ENCODE measurements at places on chromosomes 7 and 10.

DNA sequence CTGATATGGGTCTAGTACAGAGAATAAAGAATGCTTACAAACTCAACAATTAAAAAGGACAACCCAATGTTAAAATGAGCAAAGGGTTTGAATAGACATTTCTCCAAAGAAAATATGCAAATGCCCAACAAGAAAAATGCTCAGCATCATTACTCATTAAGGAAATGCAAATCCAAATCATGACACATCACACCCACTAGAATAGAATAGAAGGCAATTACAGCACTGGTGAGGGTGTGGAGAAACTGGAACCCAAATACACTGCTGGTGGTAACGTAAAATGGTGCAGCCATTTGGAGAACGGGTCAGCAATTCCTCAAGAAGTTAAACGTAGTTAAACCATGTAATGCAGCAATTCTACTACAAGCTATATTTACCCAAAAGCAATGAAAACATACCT is 53.8 kb downstream of the KDM7A start:
- no peak for DNase-seq

DNA sequence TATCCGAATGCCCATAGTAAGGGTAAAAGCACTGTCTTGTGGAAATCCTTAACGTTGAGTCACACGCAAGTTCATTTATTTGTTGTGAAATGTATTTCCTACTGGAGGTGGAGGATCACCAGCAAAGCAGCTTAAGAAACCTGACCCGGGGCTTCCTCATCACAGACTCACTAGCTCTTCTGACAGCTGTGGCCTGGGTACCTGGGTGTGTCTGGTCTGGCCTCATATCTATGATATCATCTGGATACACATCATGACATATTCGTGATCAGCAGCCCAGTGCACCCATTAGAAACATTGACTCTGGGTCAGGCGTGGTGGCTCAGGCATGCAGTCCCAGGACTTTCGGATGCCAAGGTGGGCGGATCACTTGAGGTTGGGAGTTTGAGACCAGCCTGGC is 8.8 kb downstream of the DRGX start:
- DNase-seq: no peak

GRCh38 chr7:29843093-29843492 is 36.8 kb downstream of the WIPF3 start:
- no peak for DNase-seq

DNA sequence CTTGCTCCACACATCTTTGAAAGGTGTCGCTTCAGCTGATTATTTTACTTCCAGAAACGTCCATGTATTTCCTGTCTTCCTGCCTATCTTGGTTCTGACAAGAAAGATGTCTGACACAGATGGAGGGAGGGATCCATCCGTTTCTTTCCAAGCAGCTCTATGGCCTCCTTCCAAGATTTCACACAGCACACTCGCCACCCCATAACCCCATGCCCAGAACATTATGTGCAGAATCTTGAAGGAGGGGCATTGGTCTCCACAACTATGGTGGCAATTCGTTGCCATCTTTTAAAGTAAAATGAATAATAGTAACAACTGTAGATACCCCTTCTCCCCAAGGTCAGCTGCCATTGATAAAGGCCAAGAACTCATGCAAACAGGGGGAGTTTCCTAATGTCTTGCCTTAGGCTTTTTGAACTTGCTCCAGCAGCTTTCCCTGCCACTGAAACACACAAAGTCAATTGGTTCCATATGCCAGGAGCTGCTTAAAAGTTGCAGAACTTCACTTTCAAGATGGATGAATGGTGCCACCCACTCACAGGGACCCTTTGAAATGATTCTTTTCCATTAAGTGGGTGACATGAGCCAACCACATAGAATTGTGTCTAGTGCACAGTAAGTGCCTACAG is 60.0 kb downstream of the VSTM4 start:
- no peak for DNase-seq

All from activated CD4-positive, alpha-beta T cell treated with anti-CD3 and anti-CD28 coated beads, Interleukin-2, amount 50 U/mL, for 24 hours (primary cell).